ENCODE measurements at places on chromosomes 7 and 10. TPM values are rescaled to one million over a fixed set of nuclear protein-coding genes. Genes with fewer than 3 reads are reported as not detected.

- no peak overlapping the region for H3K4me3 ChIP-seq
- no peak for DNase-seq
- no peaks in the 10 kb centered on the region for H3K36me3 ChIP-seq
- peaks cover 6% of the 10 kb centered on the region for H3K4me1 ChIP-seq
Measured at GRCh38 chr10:121217331-121217730, 366.2 kb downstream of the WDR11 start.

GRCh38 chr10:76388321-76389023 lies 957.0 kb downstream of the LRMDA start:
- H3K4me3 ChIP-seq: no peak overlapping the region
- no peaks in the 10 kb centered on the region for H3K36me3 ChIP-seq
- H3K4me1 ChIP-seq: no peaks in the 10 kb centered on the region
- H3K27ac ChIP-seq: no peak overlapping the region

DNA sequence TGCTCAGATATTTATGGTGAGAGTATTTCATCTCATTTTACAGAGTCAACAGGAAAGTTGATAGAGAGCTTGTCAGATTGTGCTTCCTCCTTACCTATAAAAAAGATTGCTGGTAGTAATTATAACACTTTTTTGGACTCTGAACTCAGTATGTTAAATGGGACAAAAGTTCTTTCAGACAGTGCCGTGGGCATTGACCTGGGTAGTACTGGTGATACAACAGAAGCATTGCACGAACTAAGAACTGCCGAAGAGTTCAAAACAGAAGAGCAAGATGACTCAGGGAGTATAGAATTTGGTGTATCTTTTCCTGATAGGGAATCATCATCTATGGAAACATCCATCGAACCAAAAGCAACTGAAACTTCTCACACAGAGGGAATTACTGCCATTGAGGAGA lies 58.6 kb downstream of the LOXL4 start:
- H3K27ac ChIP-seq: no peak overlapping the region
- peaks cover 14% of the 10 kb centered on the region for H3K4me1 ChIP-seq
- no peak for DNase-seq
- H3K4me3 ChIP-seq: no peak overlapping the region

DNA sequence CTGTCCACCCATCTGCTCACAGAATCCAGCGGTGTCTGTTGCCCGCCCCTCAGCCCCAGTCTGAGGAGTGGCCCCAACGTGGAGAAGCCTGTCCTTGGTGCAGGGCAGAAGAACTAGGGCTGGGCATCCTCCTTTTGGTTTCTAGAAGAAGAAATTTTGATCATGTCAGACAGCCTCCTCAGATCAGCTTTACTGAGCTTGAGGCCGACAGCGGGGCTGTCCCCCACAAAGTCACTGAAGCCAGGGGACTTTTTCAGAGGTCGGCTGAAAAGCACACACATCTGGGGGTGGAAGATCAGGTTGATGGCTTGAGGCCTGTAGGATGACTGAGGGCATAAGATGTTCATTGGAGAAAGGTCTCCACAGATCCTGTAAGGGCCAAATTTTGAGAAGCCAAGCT lies 767.9 kb downstream of the GRID1 start:
- H3K4me3 ChIP-seq: no peak overlapping the region
- H3K27ac ChIP-seq: no peak overlapping the region
- H3K36me3 ChIP-seq: no peaks in the 10 kb centered on the region
- no peaks in the 10 kb centered on the region for H3K27me3 ChIP-seq
- DNase-seq: no peak

- H3K27me3 ChIP-seq: no peaks in the 10 kb centered on the region
- no peak overlapping the region for H3K4me3 ChIP-seq
- peaks cover 14% of the 10 kb centered on the region for H3K4me1 ChIP-seq
- no peak overlapping the region for H3K27ac ChIP-seq
Measured at GRCh38 chr7:51344406-51345138, 28.0 kb upstream of the COBL start.

- H3K36me3 ChIP-seq: no peaks in the 10 kb centered on the region
- H3K4me3 ChIP-seq: no peak overlapping the region
- DNase-seq: no peak
- H3K4me1 ChIP-seq: no peaks in the 10 kb centered on the region
- H3K27me3 ChIP-seq: peaks cover 14% of the 10 kb centered on the region
Measured at GRCh38 chr7:30897770-30898169, 13.9 kb upstream of the AQP1 start.

- no peak for DNase-seq
- H3K4me1 ChIP-seq: peaks cover 15% of the 10 kb centered on the region
- H3K36me3 ChIP-seq: peaks cover 62% of the 10 kb centered on the region
- H3K27ac ChIP-seq: no peak overlapping the region
Measured at GRCh38 chr10:79353726-79354125, 6.5 kb downstream of the PPIF start.

- no peak overlapping the region for H3K27ac ChIP-seq
- H3K36me3 ChIP-seq: no peaks in the 10 kb centered on the region
Measured at GRCh38 chr7:90512821-90513254, 43.4 kb downstream of the PTTG1IP2 start.

DNA sequence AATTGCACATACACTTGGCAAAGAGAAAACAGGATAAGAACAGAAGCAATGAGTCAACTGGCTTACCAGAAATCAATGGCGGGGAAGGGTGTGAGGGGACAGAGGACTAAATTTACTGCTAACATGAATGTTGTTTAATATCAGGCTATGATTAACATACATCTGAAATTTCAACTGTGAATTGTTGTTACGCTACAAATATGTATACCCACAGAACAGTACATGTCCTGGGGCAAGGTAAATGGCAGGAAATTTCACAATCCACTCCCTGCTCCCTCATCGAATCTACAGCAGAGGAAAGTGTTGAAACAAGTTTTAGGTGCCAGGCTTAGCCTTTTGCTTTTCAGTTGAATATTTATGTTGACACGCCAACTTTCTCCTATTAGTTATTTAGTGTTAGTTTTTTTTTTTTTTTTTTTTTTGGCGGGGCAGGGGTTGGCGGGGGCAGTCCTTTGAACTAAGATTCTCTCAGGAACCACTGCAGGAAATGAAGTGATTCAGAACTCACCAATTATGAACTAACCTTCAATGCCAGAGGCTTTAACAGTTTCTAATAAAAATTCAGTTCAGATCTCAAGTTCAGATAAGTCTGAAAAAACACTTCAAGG lies 99.0 kb downstream of the UBE2H start:
- peak overlapping the region; percentile 94 for H3K27ac ChIP-seq
- peak overlapping the region; percentile 55 for H3K4me3 ChIP-seq

- no peak overlapping the region for H3K27ac ChIP-seq
- no peak overlapping the region for H3K4me3 ChIP-seq
- no peak for DNase-seq
- peaks cover 24% of the 10 kb centered on the region for H3K4me1 ChIP-seq
- no peaks in the 10 kb centered on the region for H3K36me3 ChIP-seq
- H3K27me3 ChIP-seq: no peaks in the 10 kb centered on the region
Measured at GRCh38 chr10:48257407-48257961, 17.0 kb downstream of the FRMPD2 start.

DNA sequence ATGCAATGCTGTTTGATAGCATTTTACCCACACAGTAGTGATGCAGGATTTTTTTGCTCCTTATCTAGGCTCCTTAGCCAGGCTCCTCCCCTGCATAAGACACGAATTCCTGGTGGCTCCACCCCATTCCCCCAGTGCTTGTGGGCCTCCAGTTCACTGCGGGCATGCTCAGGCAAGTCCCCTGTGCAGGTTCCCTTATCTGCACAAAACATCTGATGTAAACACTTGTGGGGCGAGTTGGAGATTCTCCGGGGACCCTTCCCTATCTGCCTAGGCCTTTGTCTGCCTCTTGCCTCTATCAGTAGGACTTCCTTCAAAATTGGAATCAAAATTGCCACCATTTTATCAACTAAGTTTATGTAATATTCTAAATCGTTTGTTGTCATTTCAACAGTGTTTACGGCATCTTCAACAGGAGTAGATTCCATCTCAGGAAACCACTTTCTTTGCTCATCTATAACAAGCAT lies 5.4 kb upstream of the STK17A start:
- peaks cover 17% of the 10 kb centered on the region for H3K4me1 ChIP-seq
- peak; percentile 76 for DNase-seq
- peak overlapping the region; percentile 52 for H3K27ac ChIP-seq
- no peaks in the 10 kb centered on the region for H3K27me3 ChIP-seq

- no peaks in the 10 kb centered on the region for H3K36me3 ChIP-seq
- no peak for DNase-seq
- no peaks in the 10 kb centered on the region for H3K4me1 ChIP-seq
- H3K27me3 ChIP-seq: peaks cover 14% of the 10 kb centered on the region
Measured at GRCh38 chr7:1741751-1742554, 71.9 kb downstream of the ELFN1 start.

DNA sequence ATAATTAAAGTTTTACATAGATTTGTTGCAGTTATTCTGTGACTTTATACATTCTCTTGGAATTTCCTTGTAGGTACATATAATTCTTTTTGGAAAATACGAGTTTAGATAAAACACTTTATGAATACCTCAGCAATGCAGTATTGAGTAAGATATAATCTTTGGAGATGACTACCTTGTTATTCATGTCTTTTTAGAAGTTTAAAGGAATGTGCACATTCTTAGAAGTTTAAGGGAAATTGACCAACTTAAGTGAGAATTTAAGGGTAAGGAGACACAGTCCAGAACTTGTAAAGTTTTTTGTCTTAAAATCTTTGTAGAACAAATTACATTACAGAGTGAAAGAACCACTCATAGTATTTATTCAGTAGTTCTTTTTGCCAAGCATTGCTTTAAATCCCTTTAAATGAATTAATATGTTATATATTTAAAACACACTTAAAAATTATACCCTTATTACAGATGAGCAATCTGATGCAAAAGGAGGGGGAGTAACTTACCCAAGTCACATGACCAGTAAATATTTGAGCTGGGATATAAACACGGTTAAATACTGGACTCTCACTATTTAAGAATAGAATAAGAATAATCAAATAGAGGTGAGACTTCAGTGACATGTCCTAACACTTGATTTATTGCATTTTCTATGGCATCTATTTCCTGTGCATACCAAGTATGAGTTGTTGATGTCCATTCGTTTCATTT lies 139.5 kb upstream of the FERD3L start:
- no peaks in the 10 kb centered on the region for H3K4me1 ChIP-seq
- H3K36me3 ChIP-seq: no peaks in the 10 kb centered on the region
- H3K4me3 ChIP-seq: no peak overlapping the region
- no peaks in the 10 kb centered on the region for H3K27me3 ChIP-seq
- no peak overlapping the region for H3K27ac ChIP-seq

DNA sequence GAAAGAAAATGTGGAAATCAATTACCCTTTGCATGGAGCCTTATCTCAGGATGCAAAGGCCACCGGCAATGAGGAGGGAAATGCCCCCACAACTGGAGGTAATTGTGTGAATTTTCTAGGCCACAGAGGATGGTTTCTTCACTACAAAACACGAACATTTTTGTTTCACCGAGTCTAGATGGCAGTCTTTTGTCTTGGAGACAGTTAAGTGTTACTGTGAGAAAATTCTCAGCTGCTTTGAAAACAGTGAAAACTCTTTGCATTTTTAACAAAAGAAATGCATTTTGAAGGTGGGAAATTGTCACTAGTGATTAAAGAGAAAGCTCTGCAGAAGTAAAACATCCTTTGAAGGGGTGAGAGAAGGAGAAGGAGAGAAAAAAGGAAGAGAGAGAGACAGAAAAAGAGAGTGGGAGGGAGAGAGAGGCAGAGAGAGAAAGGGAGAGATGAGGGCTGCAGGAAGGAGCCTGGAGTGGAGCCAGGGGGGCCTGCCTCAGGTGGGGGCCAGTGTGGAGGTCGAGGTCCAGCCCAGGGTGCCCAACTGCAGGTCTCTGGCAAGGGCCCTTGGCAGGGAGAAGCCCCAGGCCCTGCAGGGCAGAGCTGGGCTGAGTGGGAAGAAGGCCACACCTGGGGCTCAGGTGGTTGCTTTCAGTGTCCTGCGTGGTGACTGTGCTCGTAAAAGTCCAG lies 261.4 kb downstream of the ADARB2 start:
- no peak overlapping the region for H3K27ac ChIP-seq
- no peaks in the 10 kb centered on the region for H3K36me3 ChIP-seq
- no peak for DNase-seq
- no peak overlapping the region for H3K4me3 ChIP-seq
- H3K4me1 ChIP-seq: no peaks in the 10 kb centered on the region

- H3K4me1 ChIP-seq: no peaks in the 10 kb centered on the region
- no peaks in the 10 kb centered on the region for H3K27me3 ChIP-seq
- no peak overlapping the region for H3K27ac ChIP-seq
Measured at GRCh38 chr7:79245623-79246249, 207.7 kb downstream of the MAGI2 start.

GRCh38 chr7:41033500-41033899 lies 669.4 kb downstream of the INHBA start:
- no peaks in the 10 kb centered on the region for H3K36me3 ChIP-seq
- DNase-seq: no peak
- no peaks in the 10 kb centered on the region for H3K27me3 ChIP-seq
- peaks cover 25% of the 10 kb centered on the region for H3K4me1 ChIP-seq
- no peak overlapping the region for H3K27ac ChIP-seq

Gene CD36
- polyA plus RNA-seq: 0.59 TPM

Gene TECTB
- polyA plus RNA-seq: not detected

Gene HTR5A
- not detected for polyA plus RNA-seq

Gene CDHR1
- 5.2 TPM for polyA plus RNA-seq

Gene CARD11
- 4.1 TPM for polyA plus RNA-seq

Gene C10orf105
- not detected for polyA plus RNA-seq

Gene PHTF2
- polyA plus RNA-seq: 24.1 TPM

Gene GBX1
- polyA plus RNA-seq: not detected

Measured in keratinocyte (primary cell).